ENCODE measurements at places on chromosomes 12 and 14.

GRCh38 chr12:91813701-91814100 is 331.9 kb downstream of the BTG1 start:
- DNase-seq, result no peak

- DNase-seq, result no peak
These were observed 35.1 kb downstream of the SCN8A start for GRCh38 chr12:51626115-51626514.

DNA sequence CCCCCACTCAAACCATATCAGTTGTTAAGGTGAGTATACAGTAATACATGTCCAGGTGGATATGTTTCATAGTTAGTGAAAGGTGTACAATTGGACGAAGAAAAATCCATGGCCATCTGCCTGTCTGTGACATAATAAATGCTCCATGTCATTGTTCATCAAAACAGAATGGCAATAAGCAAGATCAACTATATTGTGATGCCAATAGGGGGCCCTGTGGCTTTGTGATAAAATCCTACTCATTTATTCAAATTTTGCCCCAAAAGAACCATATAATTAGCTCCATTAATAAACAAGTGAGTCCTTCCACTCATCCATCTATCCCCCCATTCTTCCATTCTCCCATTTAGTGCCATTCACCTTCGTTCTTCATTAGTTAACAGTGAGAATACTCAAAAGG is 102.0 kb downstream of the MGST1 start:
- no peak for DNase-seq

GRCh38 chr12:47068539-47068938 is 10.9 kb upstream of the PCED1B start:
- DNase-seq, result no peak

GRCh38 chr12:108832730-108833354 is 24.5 kb downstream of the SSH1 start:
- no peak for DNase-seq

DNA sequence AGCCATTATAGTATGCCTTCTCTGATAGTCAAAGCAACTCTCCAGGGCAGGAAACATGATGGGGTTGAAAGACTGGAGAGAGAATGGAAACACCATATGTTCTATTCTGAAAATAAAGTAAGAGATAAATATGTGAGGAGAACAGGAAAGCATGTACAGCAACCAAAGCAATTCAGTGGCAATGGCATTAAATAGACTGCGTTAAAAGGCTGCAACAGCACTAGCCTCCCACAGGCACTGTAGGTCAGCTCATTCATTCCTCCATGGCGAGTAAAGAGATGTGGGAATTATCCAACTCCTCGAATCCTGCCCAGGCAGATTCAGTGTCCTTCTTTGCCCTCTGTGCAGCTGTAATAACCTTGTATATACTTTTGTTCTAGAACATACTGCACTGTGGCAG is 43.8 kb downstream of the ANO6 start:
- DNase-seq, result no peak

GRCh38 chr14:100901391-100902183 is 1.9 kb downstream of the RTL1 start:
- no peak for DNase-seq

DNA sequence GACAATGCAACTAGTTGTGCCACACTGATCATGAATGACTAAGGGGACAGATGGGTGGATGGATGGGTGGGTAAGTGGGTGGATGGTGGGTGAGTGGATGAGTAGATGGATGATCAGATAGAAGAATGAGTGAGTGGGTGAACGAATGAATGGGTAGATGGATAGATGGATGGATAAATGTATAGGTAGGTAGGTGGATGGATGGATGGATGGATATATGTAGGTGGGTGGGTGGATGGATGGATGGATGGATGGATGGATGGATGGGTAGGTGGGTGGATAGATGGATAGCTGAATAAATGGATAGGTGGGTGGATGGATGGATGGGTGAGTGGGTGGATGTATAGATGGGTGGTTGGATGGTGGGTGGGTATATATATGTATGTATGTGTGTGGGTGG is 348.8 kb upstream of the FKBP4 start:
- DNase-seq, result no peak

DNA sequence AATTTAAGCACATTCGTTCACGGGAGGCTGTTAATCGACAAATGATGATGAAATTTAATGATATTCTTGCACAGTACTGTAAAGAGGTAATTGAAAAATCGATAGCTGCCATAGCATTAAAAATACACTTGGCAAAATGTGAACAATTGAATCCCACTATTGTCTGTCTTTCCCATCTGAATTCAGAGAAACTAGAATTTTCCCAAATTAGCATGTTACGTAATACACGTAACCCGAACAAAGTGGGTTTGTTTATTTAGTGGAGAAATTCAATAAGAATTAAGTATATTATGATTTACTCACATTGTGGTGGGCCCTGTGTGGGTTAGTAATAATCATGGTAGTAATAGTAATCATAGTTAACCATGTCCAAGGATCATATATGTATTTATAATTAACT is 31.9 kb downstream of the DNAH10 start:
- no peak for DNase-seq

All from LoVo (cell line).